ENCODE measurements at places on chromosomes 3 and 15.

GRCh38 chr3:170977949-170978745 is 48.4 kb downstream of the SLC2A2 start:
- no peak for DNase-seq

DNA sequence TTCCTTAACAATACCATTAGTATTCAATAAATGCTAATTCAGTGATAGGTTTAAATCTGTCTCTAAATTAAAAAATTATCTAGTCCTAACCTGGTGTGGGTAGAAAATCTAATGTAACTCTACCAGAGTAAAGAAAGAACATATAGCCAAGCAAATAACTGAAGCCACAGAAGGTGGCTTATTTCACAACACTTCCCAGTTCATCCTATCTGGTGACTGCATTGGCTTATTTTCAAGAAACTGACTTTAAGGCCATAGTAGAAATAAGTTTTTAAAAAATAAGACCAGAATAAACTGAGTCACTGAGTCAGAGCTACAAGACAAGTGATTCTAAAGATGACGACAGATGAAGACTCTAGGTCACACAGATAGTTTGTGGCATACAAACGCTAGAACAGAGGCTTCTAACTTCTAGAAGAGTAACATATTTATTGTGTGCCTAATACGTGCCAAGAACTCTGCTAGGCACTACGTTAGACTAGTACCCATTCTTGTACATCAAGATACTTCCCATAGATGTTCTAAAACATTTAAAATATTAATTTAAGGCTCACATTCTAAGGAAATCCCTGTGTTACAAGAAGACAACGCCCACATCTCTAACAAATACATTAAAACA is 25.9 kb downstream of the TMCC1 start:
- DNase-seq: peak; percentile 19

- DNase-seq: no peak
These were observed 149.6 kb downstream of the MAGI1 start for GRCh38 chr3:65888980-65889706.

- peak; percentile 87 for DNase-seq
These were observed at the start of gene SCG3 for GRCh38 chr15:51681303-51681963. SCG3 (plus strand) TSS chr15:51681503; CDS start chr15:51681756, 253 bp downstream.

DNA sequence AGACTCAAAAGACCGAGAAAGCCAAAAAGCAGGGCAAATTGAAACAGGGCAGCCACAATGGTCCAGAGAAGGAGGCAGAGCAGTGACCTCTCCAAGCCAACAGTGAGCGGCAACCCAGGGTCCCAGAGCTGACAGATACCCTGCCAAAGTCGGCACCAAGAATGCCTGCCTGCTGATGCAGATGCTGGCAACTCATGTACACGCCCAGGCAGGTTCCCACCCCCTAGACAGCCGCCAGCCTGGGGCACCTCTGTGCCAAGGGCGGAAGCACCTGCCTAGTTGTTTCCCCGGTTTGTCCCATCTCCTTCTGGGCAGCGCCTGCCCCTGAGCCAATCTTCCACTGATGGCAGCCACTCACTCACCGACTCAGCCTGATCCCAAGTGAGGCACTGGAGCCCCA is 22.1 kb downstream of the KLHL25 start:
- no peak for DNase-seq

GRCh38 chr3:45055411-45056143 is 29.5 kb downstream of the CLEC3B start:
- peak; percentile 76 for DNase-seq

- no peak for DNase-seq
These were observed 1.8 kb downstream of the ACAP2 start for GRCh38 chr3:195441051-195441450.

DNA sequence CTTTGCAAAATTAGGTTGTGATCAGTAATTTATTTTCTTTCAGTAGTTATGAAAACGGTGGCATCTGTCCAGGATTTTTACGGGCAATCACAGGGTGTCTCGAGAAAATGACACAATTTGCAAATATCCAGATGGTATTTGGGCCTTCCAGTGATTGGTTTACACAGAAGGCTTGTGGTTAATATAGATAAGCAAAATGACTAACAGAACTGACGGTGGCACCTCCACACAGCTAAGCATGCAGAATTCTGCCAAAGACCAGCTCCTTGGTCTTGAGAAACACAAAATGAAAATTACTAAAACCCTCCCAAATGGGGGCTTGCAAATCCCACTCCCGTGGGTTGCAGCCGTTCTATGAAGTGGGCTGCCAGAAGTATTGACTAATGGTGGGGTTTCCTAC is 5.5 kb downstream of the ARHGEF3 start:
- DNase-seq: peak; percentile 89

DNA sequence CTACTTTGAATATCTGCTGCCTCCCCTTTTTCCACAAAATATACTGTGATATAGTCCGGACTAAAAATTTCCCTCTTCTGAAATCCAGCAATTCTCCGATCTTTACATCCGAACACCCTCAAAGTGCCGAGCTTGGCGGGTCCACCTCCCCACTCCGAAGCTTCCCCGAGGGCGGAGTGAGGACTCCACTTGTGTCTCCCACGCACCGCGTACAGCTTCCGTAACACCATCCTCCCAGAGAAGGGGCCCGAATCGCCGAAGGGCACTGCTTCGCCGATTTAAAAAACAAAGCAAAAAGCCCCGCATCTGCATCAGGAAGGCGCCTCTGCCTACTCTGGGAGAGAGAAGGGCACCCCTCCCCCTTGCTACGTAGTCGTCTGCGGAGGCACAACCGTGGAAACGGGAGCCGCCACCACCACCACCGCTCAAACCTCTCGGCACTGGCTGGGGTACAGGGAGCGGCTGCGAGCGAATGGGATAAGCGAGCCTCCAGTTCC is 551 bp downstream of the NCBP2 start:
- peak; percentile 71 for DNase-seq

- peak; percentile 49 for DNase-seq
These were observed 15.6 kb upstream of the FAM98B start for GRCh38 chr15:38438031-38438986.

GRCh38 chr3:160162440-160162839 is 62.8 kb upstream of the C3orf80 start:
- no peak for DNase-seq

- no peak for DNase-seq
These were observed 237.4 kb upstream of the TGFBR2 start for GRCh38 chr3:30368978-30369377.

- DNase-seq: peak; percentile 55
These were observed 77.1 kb upstream of the ATP11B start for GRCh38 chr3:182716114-182716688.

DNA sequence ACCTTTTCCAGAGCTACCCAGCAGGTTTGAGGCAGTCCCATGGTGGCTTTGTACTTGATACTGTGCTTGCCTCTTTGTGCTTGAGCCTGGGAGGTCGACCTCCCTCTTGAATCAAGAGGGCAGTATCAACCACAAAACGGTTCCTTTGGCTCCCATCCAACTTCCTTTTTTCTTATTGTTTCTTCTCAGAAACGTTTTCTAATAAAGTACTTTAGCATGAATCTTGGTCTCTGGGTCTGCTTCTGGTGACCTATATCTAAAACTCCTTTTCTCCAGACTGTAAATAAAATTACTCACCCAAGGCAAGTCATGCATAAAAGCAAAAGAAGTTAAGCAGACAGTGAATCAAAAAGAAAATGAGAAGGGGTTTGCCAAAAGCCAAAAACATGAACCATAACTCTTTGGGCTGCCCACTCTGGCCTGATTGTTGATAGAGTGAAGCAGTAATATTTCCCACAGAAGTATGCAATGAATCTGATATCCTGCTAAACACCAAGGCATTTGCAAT is 112.2 kb upstream of the SLC4A7 start:
- peak; percentile 77 for DNase-seq

DNA sequence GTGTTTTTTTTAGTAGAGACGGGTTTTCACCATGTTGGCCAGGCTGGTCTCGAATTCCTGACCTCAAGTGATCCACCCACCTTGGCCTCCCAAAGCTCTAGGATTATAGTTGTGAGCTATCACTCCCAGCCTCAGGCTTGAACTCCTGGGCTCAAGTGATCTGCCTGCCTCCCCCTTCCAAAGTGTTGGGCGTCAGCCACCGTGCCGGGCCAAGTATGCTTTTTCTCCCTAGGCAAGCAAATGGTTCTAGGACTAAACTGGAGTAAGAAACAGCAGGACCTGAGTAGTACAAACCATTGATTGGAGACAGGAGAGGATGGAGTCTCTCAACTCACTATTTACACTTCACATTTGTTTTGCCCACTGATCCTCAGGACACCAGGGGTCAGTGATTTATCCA is 4.6 kb upstream of the PTPN9 start:
- no peak for DNase-seq

DNA sequence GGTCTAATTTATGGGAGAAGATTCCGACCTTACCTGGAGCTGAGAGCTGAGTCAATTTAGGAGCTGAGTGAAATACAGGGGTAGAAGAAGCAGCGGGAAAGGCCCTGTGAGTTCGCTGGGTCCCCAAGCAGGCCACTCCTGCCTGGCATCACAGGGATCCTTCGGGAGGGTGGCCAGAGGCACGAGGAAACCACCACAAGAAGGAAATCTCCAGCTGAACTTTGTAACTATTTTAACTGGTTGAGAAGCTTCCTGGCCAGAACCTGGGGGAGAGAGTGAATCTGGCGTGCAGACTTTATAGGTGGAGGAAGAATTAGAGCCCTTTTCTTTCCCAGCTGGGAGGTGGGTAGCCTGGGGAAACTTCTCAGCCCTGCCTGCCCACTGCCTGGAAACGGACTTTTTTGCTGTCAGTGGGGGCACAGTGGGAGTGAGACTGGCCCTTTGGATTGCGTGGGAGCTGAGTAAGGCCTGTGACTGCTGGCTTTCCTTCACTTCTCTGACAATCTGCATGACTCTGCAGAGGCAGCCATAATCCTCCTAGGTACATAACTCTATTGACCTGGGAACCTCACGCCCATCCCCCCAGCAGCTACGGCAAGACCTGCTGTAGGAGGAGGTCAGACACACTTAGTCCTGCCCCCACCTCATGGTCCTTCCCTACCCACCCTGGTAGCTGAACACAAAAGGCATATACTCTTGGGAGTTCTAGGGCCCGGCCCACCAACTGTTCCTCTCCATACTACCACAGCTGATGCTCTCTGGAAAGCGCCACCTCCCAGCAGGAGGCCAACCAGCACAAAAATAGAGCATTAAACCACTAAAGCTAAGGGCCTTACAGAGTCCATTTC is 340.7 kb downstream of the CNTN3 start:
- DNase-seq: no peak

DNA sequence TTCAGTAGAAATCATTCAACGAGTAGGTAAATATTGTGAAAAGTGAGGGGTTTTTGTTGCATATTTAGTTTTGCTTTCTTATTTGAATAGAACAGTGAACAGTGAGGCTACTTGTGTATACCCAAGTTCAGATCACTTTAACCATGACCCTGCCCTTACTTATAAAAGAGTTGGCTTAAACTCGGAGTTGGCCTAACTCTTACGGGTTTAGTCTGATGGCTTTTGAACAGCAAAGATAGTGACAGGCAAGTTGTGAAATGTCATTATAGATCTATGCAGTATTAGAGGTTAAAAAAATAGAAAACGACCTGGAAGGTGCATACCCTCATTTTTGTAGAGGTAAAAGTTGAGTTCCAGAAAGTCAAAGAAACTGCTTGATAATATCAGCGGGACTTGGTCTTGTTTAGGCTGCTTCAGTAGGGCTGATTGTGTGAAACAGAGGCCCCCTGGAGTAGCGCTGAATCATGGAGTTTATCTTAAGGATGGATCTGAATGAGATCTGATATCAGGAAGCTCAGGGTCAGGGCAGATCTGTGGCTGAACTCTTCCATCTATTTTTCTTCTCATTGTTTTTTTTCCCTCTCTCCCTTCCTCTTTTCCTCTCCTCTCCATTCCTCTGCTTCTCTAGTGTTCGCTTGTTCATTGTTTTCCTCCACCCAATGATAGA is 359.8 kb downstream of the LPP start:
- DNase-seq: no peak

DNA sequence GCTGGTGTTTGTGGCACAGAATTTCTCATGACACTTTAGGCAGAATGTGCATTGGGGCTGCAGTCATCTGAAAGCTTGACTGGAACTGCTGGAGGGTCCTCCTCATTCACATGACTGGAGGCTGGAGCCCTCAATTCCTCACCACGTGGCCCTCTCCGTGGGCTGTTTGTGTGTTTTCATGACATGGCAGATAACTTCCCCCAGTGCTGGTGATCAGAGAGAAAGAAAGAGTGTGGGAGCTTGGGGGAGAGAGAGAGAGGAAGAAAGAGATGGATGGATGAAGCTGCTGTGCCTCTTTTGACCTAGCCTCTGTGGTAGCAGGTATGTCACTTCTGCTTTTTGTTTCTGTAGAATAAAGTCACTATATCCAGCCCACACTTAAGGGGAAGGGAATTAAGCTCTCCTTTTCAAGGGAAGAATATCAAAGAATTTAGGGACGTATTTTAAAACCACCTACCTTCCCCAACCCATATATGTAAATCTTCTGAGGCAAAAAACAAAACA is 169.6 kb upstream of the IL12A start:
- DNase-seq: no peak

- peak; percentile 91 for DNase-seq
These were observed 4.0 kb downstream of the CCDC51 start for GRCh38 chr3:48435774-48436476.

- no peak for DNase-seq
These were observed 32.6 kb upstream of the GYG1 start for GRCh38 chr3:148958696-148959095.

DNA sequence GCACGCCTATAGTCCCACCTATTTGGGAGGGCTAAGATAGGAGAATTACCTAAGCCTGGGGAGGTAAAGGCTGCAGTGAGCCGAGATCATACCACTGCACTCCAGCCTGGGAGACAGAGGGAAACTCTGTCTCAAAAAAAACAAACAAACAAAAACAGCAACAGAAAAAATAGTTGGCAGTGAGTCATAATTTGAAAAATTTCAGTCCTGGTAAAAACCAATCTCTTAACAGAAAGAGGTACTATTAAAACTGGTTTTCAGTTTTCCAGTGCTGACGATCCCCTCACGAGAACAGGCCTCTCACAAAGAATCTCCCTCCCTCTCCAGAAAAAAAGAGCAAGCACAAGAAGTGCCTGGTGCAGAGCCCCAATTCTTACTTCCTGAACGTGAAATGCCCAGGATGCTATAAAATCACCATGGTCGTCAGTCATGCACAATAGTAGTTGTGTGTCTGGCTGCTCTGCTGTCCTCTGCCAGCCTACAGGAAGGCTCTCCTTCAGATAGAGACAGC is 22.8 kb upstream of the MAP4 start:
- DNase-seq: no peak

GRCh38 chr3:109982201-109982600 is 644.9 kb upstream of the DPPA4 start:
- DNase-seq: no peak

DNA sequence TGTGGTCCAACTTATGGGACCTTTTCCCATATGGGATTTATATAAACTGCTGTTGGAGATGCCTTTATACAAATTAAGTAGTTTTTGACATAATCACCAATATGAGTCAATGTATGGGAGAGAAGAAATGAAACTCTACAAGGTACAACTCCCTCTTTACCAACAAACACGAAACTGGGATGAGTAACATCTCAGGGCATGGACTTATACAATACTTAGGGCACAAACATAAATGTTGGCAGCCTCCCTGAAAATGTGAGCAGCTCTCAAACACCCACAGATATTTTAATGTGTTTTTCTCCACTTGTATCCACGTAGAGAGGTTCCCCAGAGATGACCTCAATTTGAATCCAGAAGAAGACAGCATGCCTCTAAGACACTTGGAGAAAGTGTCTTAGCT is 161.6 kb downstream of the MAGI1 start:
- no peak for DNase-seq

GRCh38 chr3:25040748-25041147 is 387.3 kb upstream of the RARB start:
- no peak for DNase-seq

GRCh38 chr3:7346364-7346763 is 485.4 kb downstream of the GRM7 start:
- DNase-seq: no peak

GRCh38 chr3:129027544-129027880 is 26.4 kb downstream of the EFCC1 start:
- no peak for DNase-seq
